ENCODE measurements at places on chromosomes 12 and 14.

- DNase-seq = no peak
Observed at GRCh38 chr14:100536721-100537445, 50.3 kb downstream of the BEGAIN start.

DNA sequence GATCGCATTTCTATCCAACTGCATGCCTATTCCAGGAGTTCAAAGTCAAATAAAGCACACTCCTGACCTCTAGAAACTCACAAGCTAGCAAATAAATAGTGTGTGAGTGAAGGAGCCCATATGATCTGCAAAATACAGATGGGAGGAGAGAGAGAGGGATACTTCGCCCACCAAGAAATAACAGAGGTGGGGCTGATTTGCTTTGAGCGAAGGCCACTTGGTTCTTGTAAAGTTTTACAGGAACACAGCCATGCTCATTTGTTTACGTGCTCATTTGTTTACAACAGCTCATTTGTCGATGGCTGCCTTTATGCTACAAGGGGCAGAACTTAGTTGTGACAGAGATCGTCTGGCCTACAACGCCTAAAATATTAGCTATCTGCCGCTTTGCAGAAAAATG, 63.4 kb upstream of the GPATCH2L start:
- no peak for DNase-seq

DNA sequence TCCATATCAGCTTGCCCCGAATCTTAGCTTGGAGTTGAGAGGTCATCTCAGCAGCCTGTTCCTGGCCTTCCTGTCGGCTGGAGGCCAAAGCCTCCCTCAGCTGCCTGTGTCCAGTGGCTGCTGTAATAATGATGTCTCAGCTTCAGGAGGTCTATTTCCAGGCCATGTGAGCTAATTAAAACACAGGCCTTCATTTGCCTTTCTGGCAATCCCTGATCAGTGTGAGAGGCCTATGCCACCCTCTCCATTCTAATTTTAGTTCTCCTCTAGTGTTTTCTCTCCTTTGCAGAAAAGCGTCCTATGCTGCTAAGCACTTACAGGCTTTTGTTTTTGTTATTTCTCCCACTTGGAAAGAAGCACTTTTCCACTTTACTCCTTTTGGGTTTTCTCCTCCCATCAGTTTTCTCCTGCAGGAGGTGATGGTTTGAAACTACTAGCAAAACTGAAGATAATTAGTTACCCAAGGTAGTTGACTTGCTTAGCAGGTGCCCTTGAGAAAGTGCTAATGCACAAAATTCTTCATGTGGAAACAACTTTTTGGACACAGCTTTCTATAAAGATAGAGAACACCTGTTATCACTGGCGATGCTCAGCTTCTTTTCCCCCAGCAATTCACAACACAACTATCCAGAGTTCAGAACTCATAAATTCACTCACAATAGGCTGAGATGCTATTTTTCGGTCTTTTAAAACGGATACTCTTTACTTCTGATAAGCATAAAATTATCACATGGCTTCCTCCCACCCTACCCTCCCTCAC, 255.3 kb upstream of the GARIN6 start:
- no peak for DNase-seq

DNA sequence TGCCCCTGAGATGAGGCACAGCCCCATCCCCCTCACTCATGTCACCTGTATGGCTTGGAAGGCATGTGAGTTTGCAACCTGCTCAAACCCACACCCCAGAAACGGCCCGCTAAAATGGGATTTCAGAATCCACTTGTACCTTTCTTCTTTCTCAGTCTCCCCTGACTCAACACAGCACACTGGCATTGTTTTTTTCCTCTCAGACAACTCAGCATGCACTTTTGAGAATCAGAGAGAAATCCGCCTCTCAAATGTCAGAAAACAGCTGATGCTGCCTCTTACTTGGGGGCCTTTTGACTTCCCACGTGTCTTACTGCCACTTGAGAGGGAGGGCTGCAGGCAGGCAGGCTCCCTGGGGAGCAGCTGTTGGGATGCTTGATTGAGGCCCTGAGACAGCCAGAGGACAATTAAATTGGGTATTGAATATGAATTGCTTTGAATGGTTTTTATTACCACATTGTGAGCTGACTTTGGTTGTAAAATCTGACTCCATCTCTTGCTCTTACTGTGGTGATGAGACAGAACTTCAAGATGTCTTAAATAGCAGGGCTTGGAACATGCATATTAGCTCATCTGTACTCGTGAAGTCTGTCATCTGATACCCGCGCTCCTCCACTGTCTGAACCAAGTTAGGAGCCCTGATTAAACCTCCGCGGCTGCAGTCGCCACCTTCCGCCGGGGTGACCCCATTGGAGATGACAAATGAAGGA, 96.6 kb downstream of the APAF1 start:
- DNase-seq = peak; percentile 60

- DNase-seq = no peak
Observed at GRCh38 chr12:44582521-44582920, 293.6 kb downstream of the NELL2 start.

GRCh38 chr14:93706360-93706955, 81.8 kb downstream of the PRIMA1 start:
- no peak for DNase-seq

DNA sequence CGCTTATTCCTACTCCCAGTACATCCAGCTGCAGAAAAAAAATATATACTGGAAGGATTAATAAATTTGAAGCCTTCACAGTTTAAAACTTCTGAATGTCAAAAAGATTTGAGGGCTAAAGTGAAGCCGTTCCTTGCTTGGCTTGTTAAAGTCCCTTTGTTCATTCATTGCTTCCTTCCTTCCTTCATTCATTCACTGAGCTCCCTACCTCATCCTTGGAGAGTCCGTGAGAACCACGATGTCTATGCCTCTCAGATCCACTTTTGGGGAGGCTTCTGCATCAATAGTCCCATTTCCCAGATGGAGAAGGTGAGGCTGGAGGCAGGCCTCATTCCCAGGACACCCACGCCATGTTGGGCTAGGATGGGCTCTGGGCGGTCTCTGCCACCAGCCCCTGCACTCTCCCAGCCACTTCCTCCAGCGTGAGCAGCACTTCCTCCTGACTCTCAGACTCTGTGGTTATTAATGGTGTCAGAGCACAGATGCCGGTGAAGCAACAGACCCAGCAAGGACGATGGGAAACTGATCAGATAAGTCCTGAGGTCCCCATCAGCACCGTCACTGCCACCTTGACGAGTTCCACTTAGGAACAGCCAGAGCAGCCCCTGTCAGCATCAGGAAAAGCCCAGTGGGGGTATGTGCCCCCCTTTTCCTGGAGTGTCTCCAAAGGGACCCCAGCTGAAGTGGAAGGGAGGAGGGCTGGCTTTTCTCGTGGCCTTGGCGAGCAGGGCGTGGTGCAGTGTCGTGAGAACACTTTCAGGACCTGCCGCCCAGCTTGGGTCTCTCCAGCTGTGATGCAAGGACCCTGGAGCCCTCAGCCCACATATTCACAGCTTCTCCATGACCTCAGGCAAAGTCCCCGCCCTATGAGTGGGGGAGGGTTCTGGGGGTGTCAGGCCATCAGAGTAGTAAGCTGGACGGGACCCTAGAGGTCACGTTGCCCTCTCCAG, 21.2 kb downstream of the ASB2 start:
- DNase-seq = peak; percentile 84

- DNase-seq = no peak
Observed at GRCh38 chr12:6435961-6436715, 8.6 kb upstream of the CD27 start.

DNA sequence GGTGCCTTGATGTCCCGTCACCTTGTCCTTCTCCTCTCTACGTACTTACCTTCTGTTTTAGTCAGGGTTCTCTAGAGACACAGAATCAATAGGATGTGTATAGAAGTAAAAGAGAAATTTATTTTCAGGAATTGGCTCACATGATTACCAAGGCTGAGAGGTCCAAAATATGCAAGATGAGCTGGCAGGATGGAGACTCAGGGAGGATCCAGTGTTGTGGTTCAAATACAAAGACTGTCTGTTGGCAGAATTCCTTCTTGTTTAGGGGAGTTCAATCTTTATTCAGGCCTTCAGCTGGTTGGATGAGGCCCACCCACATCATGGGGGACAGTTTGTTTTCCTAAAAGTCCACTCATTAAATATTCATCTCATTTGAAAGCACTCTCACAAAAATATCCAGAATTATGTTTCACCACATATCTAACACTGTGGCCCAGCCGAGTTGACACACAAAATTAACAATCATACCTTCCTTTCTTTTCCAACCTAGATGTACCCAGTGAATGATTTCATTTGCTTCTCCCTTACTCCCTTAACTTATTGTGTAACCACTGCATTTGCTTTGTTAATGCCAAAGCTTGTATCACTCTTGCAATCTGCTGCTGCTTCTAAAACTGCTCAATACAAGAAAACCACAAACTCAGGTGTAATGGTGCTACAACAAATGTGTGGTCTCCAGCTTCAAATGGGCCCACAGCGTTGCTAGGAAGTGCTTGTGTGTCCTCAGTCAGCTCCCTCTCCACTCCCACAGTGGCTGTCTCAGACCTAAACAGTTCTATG, 195.4 kb upstream of the ARHGAP5 start:
- DNase-seq = no peak

All from activated CD4-positive, alpha-beta T cell treated with anti-CD3 and anti-CD28 coated beads, Interleukin-2, amount 50 U/mL, for 16 hours (primary cell).